ENCODE measurements at places on chromosomes 7 and 10. TPM values are rescaled to one million over a fixed set of nuclear protein-coding genes. Genes with fewer than 3 reads are reported as not detected.

The HABP2 gene
- total RNA-seq = not detected

The PRR15 gene
- not detected for total RNA-seq

The SFTPA1 gene
- total RNA-seq = not detected

The OR2A12 gene
- total RNA-seq = not detected

The CD36 gene
- total RNA-seq = 4.7 TPM

The ODAD2 gene
- not detected for total RNA-seq

The CLEC2L gene
- total RNA-seq = not detected

The NACAD gene
- 1.3 TPM for total RNA-seq

The AKR1E2 gene
- 2.6 TPM for total RNA-seq

The CHAT gene
- total RNA-seq = not detected

DNA sequence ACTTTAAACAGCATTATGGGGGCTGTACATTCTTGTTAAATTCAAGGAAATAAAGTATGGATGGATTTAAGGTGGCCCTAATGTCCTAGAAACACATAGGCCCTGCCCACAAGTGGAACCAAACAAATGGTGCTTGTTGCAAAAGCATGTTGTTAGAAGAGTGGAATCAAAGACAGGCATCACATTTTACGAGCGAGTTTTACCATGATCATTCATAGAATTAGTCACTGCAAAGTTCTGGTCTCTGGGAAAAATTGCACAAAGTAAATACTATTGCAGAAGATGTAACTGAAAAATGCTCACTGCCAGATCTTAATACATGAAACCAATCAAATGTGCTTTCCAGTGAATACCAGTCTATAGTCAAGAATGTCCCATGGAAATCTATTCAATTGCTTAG, 677.1 kb downstream of the PARD3 start:
- no peak for DNase-seq

GRCh38 chr7:30424506-30424905, 54.1 kb downstream of the NOD1 start:
- DNase-seq = no peak

DNA sequence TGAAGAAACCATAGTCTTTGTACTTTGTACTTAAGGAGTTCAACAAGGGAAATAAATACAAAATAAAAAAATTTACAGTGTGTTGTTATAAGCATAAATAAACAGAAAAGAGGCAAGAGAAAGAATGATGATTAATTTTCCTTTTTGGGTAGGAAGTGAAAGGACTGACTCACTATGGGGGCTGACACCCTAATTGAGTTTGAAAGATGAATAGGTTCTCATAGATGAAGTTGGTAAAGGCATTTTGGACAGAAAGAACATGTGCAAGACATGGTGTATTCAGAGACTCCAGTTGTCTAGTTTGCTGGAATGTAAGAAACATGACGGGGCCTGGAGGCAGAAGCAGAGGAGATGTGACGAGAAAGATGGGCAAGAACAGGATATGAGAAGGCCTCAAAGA, 83.7 kb downstream of the VPS50 start:
- no peak for DNase-seq

DNA sequence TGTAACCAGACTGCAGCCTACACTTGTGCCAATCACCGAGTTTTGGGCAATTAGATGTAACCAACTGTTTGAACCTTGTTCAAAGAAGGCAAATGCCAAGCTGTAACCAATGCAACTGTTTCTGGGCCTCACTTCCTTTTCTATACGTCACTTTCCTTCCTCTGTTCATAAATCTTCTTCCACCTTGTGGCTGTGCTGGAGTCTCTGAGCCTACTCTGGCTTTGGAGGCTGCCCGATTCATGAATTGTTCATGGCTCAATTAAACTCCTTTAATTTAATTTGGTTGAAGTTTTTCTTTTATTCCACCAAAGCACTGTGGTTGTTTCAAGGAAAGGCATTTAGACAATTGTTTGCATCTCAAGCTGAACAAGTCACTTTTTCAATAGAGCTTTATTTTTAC, 43.5 kb upstream of the UCN3 start:
- DNase-seq = no peak

DNA sequence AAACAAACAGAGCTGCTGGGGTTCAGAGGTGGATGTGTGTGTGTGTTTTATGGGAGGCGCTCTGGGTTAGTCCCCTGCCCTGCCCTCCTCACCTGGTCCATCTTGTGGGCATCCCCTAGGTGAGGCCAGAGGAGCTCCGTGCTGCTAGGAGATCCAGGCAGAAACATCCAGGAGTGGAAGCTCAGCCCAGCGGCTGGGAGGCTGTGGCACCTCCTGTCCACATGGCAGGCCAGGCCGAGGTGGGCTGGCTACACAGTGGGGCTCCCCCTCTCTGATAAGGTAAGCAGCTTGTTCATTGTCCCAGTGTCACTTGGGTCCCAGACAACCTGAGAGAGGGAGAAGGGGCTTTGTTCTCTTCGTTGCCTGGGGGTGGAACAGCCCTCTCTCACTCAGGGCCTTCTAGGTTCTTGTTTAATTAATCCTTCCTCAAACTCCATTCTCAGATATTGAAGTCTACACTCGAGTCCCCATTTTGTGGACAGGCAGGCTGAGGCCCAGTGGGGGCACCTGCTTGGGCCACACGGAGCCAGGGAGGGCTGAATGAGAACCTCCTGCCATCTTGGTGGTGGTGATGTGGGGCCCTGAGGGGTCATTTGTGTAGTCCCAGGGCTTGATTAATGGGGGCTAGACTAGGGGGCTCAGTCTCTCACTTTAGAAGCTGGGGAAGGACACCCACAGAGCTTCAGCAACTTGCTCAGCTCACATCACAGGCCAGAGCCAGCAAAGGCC, 216.8 kb upstream of the GPR26 start:
- no peak for DNase-seq

GRCh38 chr10:31921031-31921430, 7.6 kb downstream of the ARHGAP12 start:
- no peak for DNase-seq

GRCh38 chr7:94662548-94662947, 6.6 kb upstream of the SGCE start:
- no peak for DNase-seq

DNA sequence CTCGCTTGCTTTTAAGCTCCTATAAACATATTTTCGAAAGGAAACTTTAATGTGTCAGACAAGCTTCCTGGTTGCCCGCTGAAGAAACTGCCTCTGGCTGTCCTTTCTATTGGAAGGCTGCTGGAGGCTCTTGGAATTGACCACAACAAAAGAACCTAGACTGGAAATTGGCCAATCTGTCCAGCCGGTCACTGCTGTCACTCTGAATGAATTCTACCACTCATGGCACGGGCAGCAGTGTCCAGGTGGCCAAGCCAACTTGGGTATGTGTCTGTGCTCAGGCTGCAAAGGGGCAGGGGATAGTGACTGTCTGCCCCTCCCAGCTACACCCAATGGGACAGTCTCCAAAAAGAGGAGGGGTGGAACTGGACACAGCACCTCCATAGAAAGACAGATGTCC, 57.6 kb downstream of the CDH23 start:
- no peak for DNase-seq

GRCh38 chr10:33117230-33117629, 159.2 kb upstream of the ITGB1 start:
- no peak for DNase-seq

- no peak for DNase-seq
Measured at GRCh38 chr7:22372863-22373262, 15.9 kb upstream of the RAPGEF5 start.

DNA sequence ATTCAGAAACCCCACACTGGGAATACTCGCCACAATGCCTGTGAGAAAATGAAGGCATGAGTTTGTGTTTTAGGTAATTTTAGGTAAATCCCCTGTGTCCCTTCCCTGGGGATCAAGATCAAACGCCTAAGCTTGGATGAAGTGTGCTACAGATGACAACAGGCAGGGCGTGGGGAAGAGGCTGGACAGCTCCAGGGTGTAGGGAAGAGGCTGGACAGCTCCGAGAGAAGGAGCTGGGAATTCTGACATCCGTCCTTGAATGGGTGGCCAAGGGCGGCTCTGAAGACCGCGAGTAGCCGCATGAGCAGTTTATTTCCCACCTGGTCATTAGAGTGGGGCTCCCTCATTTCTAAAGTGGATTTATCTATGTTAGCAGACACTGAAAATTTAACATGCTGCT, 109.7 kb downstream of the RAMP3 start:
- no peak for DNase-seq

DNA sequence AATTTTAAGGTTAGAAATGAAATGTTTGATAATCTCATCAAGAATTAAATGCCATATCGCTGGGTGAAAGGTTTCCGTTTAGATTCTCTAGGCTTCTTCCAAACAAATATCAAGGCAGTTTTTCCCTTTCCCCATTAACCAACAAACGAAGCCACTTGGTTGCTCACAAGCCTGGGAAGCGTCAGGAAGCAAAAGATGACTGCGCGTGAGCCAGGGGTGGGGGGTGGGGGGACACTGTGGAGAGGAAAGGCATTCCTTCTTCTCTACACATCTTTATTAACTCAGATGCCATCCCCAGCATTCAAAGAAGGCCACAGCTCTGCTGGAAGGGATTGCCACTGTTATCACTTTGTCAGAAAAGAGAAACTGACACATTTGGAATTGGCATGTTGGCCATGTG, 207.1 kb downstream of the TRIL start:
- DNase-seq = no peak

DNA sequence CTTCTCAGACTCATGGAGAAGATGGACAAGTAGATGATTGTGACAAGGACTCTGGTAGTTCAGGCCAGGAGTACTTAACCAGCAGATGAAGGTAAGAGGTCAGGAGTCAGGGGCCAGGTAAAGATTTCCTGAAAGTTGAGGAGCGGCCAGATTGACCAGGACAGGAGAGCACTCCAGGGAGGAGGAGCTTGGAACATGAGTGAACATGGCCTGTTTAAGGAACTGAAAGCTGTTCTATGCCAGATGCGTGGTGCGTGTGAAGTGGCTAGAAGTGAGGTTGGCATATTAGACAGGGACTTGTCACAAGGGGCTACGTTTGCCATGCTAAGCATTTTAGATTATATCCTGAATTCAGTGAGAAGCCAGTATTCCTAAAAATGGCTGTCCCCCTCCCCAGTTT, 157.2 kb downstream of the WNT2 start:
- no peak for DNase-seq

DNA sequence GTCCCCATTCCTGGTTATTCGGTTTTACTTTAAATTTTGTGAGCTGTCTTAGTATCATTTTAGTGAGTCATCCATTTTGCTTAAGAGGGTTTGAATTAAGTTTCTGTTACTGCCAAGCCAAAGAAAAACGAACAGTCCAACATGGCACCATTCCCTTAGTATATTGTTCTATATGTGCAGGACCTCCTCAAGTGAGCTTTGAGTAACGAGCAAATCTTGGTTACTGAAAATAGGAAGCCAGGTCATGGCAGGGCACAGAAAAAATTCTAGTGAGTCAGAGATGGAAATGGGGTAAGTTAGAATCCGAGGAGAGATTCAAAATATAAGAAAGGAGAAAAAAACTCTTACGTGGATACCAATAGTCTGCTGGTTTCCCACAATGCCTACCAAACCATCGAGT, 292.9 kb downstream of the BAMBI start:
- no peak for DNase-seq

GRCh38 chr7:77935652-77936348, 137.2 kb downstream of the PHTF2 start:
- DNase-seq = no peak

- DNase-seq = no peak
Measured at GRCh38 chr10:127029061-127029460, 123.8 kb downstream of the DOCK1 start.

DNA sequence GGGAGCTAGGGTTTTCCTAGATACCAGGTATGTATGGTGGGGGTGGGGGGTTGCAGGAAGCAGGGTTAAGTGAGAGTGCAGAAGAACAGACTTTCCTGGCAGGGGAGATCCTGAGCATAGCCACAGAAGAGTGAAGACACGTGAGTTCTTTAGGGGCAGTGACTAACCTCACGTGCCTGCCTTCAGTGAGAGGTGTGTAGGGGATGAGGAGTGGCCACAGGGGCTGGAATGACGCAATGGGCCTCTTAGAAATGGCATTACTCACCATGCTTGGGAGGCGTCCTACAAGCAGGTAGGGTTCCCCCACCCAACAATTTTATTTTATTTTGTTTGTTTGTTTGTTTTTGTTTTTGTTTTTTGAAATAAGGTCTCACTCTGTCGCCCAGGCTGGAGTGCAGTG, 698.6 kb upstream of the NRP1 start:
- DNase-seq = no peak

DNA sequence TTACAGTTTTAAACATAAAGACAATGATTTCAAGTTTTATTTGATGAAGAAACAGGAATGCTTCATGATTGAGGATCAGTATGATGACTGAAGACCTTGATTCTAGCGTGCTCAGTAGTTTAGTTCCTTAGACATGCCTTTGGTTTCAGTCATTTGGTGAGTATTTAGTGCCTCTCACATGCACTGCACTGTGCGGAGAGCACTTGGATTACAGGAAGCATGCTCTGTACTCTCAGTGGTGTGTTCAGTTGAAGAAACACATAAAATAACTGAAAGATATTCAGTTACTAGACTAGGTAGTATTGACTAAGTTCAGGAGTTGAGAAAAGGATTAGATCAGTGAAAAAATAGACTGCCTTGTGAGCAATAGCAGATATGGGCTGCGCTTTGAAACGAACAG, 25.5 kb downstream of the RBM17 start:
- no peak for DNase-seq

DNA sequence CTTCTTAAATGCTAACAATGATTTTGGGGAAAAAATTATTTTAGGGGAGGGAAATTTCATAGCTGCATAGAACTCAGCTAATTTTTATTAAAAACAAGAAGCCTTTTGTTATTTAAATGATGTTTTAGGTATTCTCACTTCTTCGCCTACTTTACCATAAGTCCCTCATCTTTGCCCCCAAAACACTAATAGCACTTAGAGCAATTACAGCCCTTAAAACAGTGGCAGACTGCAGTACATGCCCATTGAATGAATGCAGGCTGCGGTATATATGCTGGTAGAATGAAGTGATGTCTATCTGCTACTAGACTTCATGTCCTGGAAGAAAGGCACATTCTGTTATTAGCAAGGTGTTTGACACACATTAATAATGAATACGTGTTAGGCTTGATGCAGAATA, 2.9 kb upstream of the SPAG6 start:
- DNase-seq = no peak

DNA sequence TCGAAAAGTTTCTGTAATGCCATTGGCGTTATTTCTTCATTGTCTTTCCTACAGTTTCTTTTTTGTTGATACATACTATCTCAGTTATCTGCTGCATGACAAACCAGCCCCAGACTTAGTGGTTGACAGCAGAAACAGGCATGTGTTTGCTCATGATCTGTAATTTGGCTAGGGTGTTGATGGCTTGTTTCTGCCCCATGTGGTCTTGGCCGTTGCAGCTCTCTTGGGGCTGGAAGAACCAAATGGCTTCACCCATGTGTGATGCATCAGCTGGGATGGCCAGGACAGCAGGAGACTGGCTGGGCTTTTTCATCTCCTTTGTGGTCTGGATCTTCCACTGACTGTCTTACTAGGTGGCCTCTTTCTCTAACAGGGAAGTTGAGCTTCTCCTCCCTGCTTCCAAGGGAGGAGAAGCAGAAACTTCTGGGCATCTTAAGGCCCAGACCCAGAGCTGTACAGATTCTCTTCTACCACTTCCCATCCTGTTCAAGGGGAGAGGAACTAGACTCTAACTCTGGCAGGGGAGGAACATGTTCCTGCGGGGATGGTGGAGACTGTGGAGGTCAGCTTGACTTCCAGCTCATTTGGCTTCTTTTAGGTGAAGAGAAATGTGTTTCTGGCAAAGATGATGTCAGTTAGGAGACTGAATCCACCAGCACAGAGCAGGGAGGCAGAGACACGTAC, 89.3 kb downstream of the FANK1 start:
- DNase-seq = no peak

GRCh38 chr7:45220846-45221618, 63.4 kb downstream of the RAMP3 start:
- no peak for DNase-seq

Data from CD8-positive, alpha-beta memory T cell (primary cell).